ENCODE measurements at places on chromosomes 13 and 19.

DNA sequence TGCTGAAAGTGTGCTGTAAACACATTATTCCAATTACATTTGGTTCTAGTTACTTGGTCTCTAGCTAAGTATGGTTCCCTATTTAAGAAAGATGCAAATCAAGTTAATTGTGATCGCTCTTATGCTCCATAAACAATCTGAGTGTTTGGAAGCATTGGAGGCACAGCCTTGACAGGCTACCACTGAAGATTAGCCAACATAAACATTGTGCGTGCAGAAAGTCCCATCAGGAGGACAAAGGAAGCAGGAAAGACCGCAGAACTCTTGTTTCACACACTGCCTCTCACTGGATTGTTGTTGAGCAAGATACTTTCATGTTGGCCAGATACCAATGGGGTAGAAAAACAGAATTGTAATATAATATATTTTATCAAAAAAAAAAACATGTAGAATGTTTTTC, 814.4 kb downstream of the EFNB2 start:
- DNase-seq: no peak

GRCh38 chr13:26222520-26223046, 469 bp upstream of the RNF6 start:
- no peak for DNase-seq

- no peak for DNase-seq
These were observed 72.4 kb downstream of the NHLRC3 start for GRCh38 chr13:39110518-39111097.

- no peak for DNase-seq
These were observed 15.6 kb upstream of the C2CD4C start for GRCh38 chr19:424546-424945.

GRCh38 chr19:48728911-48729664, 9.6 kb upstream of the MAMSTR start:
- no peak for DNase-seq
